ENCODE measurements at places on chromosomes 3 and 15. TPM values are rescaled to one million over a fixed set of nuclear protein-coding genes. Genes with fewer than 3 reads are reported as not detected.

Gene VILL
- 9.8 TPM for total RNA-seq

DNA sequence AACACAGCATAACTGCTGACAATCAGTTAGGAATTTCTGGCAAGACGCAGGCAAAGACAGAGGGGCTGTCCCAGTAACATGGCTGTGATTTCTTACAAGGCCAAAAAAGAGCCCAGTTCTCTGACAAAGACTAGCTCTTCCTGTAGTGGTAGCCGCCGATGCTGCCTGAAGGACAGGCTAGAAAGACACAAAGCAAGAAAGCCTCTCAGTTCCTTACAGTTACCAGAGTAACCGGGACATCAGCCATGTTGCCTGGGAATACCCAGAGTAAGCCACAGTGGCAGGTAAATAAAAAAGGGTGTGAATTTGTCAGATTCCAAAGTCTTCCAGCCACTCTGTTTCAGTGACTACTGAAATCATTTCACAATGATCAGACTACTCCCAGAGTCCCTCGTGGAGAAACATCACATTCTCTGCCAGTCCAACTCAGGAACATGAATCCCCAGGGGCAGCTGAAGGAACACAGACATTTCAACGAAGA lies 493.6 kb upstream of the ADAMTS9 start:
- DNase-seq = no peak

Gene MAGEL2
- 10.1 TPM for total RNA-seq

DNA sequence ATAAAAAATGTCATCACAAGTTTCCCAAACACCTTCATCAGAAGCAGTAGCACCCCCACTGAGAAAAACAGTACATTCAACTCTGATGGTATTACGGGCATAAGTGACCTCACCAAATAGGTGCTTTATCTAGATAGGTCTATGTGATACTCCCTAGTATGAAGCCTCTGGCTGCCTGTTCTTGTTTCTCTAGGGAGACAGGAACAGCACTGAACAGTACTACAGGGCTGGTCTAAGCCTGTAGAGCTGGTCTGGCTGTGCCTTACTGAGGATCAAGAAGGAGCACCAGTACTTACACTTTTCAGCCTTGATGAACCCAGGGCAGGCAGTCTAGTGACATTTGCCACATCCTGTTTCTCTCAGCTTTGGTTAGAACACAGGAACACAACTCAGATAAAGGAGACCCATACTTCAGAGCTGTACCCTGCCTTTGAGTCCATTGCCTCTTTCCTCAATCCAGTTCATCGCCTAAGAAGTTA lies 35.9 kb downstream of the OXNAD1 start:
- no peak for DNase-seq

Data from GM23338 (cell line).